Stimulated activated CD8-positive, alpha-beta memory T cell treated with anti-CD3 and anti-CD28 coated beads, Interleukin-4, amount 100 ng/mL, for 1 hour (primary cell): ENCODE measurements at places on chromosomes 3 and 15.

DNA sequence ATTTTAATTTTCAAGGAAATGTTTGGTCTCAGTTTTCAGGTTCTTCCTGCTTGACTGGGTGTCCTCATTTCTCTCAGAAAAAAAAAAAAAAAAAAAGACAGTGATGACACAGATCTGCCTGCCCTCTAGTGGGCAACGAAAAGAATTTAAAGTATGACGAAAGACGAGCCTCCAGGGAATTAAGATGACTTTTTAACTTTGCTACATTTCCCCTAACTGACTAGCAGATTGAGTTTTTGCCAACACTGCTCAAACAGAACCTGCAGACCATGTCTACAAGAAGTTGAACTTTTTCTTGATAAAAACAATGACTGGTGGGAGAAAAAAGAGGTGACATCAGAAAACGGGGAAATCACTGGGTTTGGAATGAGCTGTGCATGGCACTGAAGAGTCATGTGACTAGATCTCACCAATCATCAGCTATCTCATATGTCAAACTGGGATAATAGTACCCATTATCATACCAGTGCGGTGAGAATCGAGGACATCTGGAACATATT is 40.8 kb downstream of the EOMES start:
- no peak for DNase-seq

GRCh38 chr15:60520825-60521368 is 42.0 kb upstream of the ICE2 start:
- peak; percentile 69 for DNase-seq

DNA sequence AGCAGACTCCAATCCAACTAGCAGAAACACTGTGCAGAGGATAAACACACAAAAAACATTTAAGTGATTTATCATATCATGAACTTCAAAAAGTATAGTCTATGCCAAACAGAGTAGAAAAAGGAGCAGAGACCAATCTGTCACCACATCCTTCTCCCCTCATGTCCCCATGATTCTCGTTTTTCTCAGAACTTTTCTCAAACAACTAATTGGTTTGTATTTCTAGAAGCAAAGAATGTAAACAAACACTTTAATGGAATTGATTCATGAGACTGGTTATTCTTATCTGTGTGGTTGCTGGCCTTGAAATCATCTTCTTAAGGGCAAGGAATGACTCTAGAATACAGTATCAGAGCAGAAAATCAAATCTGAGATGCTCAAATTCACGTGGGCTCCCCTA is 294.2 kb upstream of the THBS1 start:
- DNase-seq = no peak

GRCh38 chr3:108305484-108306172 is 9.3 kb downstream of the HHLA2 start:
- no peak for DNase-seq

- no peak for DNase-seq
Measured at GRCh38 chr15:100628746-100629145, 26.4 kb downstream of the ASB7 start.

- DNase-seq = no peak
Measured at GRCh38 chr3:44058022-44058867, 183.4 kb upstream of the TOPAZ1 start.

- no peak for DNase-seq
Measured at GRCh38 chr15:98433346-98433745, 215.0 kb upstream of the IGF1R start.
